H9 (cell line): ENCODE measurements at places on chromosomes 1 and 21.

- DNase-seq = no peak
Measured at GRCh38 chr1:156163712-156164111, 10.3 kb downstream of the SEMA4A start.

DNA sequence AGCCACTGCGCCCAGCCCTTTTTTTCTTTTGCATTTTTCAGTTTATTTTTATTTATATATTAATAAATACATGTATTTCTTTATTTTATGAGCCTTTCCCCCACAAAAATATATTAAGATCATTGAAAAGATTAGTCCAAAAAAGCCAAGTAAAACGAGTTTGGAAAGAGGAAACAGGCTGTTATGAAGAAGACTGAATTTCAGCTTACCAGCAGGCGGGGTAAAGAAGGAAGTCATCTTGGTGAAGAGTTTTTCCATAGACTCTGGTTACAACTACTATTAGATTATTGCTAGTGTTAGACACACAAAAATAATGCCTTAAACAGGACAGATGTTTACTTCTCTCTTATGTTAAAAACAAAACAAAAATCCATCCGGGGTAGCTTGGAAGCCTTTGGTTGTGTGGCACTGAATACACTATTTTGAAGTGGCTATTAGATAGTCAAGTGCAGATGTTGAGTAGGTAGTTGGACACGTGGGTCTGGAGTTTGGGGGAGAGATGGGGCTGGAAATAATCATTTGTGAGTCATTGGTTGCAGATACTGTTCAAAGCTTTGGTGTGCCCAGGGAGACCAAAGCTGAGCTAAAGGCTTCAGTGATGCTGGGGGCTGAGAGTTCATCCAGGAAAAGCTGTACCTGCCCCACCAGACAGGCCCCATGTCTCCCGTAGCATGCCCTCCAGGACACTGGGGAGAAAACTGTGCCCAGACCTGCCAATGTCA, 8.7 kb upstream of the LRRC71 start:
- no peak for DNase-seq

- DNase-seq = no peak
Measured at GRCh38 chr1:34753163-34753562, 1.7 kb upstream of the GJB5 start.

- DNase-seq = no peak
Measured at GRCh38 chr1:161706482-161707347, at the start of gene FCRLA. TSS of gene FCRLA (plus strand) at chr1:161707229. CDS start at chr1:161707265, 36 bp downstream.

- no peak for DNase-seq
Measured at GRCh38 chr1:28535180-28535579, 17.7 kb upstream of the TRNAU1AP start.

DNA sequence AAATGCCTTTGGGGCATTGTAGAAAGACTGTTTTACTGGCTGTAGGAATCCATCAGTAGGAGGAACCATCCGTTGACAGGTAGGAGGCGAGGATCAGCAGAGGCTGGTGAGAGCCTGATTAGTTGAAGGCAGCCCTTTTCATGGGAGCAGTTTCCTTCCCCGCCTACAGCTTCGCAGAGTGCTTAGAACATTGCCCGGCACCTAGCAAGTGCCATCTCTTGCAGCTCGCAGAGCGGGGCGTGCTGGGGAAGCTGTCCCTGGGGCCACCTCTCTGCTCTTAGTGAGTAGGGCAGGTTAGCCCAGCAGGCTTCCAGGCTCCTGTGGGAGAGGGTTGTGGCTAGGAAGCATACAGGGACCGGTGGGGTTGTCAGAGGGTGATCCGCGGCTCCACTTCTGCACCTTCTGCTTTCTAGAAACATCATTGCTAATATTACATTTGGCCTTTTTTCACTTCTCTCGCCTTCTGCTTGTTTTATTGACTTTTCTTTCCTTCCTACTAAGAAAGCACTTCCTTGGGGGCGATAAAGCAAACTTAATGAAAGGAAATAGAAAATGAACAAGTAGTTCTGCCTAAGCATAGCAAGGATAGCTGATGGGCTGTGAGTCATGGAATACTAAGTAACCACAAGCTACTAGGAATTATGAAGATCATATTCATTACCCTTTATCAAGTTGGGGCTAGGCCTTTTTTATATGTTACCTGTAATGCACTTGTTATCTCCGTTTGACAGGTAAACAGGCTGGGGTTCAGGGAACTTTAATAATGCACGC, 176.7 kb downstream of the GALNT2 start:
- no peak for DNase-seq

- no peak for DNase-seq
Measured at GRCh38 chr1:233819042-233819441, 85.4 kb upstream of the SLC35F3 start.

GRCh38 chr1:165853528-165854075, 26.2 kb downstream of the UCK2 start:
- no peak for DNase-seq

- DNase-seq = no peak
Measured at GRCh38 chr21:34944015-34944755, 104.9 kb downstream of the RUNX1 start.
